ENCODE measurements at places on chromosomes 4 and X. TPM values are rescaled to one million over a fixed set of nuclear protein-coding genes. Genes with fewer than 3 reads are reported as not detected.

GRCh38 chrX:150163956-150164726 lies 199.0 kb upstream of the MAMLD1 start:
- DNase-seq, result no peak

DNA sequence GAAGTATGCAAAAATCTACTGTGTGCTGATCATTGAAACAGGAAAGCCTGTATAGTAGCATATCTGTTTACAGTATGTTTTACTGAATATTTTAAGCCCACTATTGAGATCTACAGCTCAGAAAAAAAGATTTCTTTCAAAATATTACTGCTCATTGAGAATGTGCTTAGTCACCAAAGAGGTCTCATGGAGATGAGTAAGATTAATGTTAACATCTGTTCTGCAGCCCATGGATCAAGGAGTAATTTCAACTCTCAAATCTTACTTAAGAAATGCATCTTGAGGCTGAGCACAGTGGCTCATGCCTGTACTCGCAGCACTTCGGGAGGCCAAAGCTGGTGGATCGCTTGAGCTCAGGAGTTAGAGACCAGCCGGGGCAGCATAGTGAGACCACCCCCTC lies 3.3 kb downstream of the RNF4 start:
- no peak for DNase-seq

GRCh38 chrX:38923451-38923969 lies 122.3 kb downstream of the MID1IP1 start:
- DNase-seq, result no peak

DNA sequence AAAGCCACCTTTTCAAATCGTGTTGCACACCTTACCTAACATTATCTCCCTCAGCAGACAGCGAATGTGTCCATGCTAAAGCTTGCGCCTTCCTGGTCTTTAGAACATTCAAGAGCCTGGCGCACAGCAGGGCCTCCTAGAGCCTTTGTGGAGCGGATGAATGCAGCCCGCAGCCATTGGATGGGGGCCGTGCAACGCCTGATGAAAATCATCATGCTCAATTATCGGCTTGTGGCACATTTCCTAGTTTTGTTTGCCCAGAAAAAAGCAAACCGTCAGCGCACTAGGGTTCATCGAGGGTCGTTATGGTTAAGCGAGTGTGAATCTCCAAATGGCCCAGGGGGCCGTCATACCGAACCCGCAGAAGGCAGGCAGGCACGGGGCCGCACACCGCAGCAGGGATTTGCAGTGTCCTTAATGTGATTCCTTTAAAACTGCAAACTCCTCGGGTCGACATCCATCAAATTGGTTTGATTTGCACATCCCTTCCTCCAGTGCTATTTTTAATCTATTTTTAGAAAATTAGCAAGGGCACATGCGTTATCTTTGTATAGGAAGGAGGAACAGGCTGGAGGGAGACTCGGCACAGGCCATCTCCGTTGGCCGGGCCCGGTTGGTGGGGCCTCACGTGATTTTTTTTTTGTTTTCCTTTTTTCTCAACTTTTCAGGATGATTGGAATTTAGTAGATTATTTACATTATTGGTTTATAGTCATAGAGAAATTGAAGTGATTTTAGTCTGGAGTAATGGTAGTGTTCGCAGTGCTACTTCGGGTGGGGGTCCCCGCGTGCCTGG lies 53.1 kb downstream of the ABLIM2 start:
- no peak for DNase-seq

GRCh38 chr4:150224896-150225591 lies 146.8 kb downstream of the DCLK2 start:
- no peak for DNase-seq

DNA sequence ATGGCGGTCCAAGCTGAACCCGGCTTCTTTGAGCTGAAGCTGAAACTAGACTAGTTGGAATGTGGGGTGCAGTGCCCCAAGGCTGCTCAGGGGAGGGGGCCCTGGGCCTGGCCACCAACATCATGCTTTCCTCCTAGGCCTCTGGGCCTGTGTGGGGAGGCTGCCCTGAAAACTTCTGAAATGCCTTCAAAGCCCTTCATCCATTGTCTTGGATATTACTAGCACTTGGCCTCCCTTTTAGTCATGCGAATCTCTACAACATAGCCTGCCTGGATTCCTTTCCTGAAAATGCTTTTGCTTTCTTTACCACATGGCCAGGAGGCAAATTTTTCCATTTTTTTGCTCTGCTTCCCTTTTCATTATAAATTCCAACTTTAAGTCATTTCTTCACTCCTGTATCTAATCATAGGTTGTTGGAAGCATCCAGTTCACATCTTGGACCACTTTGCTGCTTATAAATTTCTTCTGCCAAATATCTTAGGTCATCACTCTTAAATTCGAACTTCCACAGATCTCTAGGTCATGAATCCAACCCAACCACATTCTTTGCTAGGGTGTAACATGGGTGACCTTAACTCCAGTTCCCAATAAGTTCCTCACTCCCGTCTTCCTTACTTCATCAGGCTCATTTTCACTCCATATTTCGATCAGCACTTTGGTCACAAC lies 103.4 kb downstream of the DDIT4L start:
- DNase-seq, result no peak

DNA sequence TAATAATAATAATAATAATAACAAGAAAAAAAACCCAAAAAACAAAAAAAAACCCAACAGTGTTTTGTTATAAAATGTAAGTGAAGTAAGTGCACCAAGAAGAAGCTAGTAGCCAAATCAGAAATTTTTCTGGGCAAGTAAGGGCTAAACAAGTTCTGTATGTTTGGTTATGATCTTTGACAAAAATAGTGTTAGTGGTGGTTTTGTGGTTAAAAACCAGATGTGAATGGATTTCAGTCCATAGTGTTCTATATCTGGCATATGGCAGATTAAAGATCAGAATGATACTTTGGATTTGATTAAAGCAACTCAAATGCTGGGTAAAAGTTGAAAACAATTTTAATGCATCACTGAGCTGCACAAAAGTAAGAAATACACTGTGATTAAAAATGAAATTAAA lies 116.5 kb upstream of the NDST4 start:
- no peak for DNase-seq

GRCh38 chrX:106220177-106220576 lies 52.1 kb downstream of the PWWP3B start:
- no peak for DNase-seq

The USP26 gene
- total RNA-seq, result not detected

The DCLK2 gene
- total RNA-seq, result 5.4 TPM

All from omental fat pad (tissue), 4 donors.